ENCODE measurements at places on chromosomes 6 and 20.

DNA sequence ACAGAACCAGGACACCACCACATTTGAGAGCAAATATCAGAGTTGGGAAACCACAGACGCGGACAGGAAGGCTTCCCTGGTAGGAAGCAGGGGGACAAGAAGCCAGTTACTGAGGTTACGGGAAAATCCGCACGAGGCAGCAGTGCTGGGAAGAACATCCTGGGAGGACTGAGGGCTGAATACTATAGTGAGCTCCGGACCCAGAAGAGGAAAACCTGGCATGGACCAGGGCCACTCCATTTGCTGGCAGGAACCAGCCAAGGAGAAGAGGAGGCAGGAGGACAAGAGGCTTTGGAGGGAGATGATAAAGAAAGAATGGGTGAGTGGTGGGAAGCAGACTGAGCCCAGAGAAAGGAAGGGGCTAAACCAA is 6.1 kb upstream of the DSN1 start:
- no peak for ATAC-seq

DNA sequence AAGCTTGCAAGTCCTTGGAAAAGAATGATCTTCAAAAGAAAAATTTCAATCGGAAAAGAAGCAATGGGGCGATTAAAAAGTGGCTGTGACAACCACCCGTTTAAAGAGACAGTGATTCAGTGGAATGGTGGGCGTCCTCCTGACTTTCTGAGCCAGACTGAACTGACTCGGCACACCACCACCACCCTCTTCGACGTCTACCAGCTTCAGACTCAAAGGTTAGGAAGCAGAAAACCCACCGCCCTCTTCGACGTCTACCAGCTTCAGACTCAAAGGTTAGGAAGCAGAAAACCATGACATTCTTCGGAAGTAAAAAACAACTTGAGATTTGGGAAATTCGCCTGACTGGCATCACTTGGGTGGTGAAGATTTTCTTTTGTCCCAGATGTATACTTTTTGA is 28.3 kb upstream of the IRF4 start:
- ATAC-seq = no peak

- no peak for ATAC-seq
These were observed 34.3 kb downstream of the C6orf89 start for GRCh38 chr6:36920049-36920448.

DNA sequence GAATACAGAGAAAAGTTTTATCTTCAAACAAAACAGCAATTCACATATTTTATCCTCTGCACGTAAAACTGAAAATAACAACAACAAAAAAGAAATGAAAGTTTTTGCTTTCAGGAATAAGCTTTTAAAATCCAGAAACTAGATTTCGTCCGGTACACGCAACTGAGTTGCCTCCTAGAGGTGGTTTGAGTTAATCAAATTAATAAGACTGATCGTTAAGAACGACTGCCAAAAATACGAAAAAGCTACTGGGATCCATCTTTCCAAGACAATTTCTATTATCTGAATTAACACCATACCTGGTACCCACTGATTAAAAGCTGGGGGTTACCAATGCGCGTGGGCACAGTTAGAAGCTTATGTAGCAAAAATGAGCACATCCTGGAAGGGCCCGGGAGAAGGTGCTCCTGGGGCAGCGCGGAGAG is 669 bp downstream of the PDCD2 start:
- ATAC-seq = no peak

DNA sequence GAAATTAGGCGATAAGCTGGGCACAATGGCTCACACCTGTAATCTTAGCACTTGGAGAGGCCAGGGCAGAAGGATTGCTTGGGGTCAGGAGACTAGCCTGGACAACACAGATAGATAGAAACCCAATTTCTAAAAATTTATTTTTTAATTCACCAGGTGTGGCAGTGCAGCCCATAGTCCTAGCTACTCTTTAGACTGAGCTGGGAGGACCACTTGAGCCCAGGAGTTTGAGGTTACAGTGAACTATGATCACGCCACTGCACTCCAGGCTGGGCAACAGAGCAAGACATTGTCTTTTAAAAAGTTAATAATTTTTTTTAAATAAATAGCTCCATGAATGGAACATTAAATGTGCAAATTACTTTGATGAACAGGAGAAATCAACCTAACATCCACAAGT is 8.2 kb downstream of the ZNF318 start:
- ATAC-seq = no peak

- no peak for ATAC-seq
These were observed 123.2 kb upstream of the BMP5 start for GRCh38 chr6:55998576-55998975.

DNA sequence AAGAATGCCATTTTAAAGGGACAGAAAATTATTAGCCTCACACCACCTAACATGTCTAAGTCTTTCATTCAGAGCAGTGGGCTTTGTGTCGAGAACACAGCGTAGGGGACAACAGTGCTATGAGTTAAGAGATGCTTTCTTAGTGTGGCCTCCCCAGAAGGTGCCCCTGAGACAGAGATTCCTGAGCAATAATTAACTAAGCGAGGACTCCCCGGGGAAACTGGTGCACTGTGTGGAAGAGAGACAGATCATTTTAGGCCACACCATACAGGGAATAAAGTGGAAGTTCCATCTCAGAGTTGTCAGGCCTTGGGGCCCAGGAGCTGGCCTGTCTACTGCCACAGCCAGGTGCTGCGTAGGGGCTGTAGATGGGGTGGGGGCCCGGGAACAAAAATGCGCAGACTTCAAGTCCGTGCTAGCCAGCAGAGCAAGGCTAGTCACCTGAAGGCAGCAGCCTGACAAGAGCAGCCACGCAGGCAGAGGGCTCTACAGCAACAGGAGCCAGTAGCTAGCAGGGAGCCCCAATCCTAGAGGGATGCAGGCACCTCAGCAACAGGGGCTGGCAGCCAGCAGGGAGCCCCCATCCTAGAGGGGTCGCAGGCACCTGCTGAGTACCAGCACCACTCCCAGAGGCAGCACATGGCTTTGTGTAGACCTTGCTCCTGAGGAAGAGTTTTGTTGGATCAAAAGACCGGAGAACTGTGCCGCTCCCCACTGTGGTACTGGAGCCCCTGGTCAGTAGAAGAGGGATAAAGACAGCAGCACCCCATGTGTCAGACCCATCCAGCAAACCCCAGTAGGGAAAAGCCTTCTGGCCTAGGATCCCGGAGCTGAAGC is 63.0 kb upstream of the NXT1 start:
- ATAC-seq = no peak

DNA sequence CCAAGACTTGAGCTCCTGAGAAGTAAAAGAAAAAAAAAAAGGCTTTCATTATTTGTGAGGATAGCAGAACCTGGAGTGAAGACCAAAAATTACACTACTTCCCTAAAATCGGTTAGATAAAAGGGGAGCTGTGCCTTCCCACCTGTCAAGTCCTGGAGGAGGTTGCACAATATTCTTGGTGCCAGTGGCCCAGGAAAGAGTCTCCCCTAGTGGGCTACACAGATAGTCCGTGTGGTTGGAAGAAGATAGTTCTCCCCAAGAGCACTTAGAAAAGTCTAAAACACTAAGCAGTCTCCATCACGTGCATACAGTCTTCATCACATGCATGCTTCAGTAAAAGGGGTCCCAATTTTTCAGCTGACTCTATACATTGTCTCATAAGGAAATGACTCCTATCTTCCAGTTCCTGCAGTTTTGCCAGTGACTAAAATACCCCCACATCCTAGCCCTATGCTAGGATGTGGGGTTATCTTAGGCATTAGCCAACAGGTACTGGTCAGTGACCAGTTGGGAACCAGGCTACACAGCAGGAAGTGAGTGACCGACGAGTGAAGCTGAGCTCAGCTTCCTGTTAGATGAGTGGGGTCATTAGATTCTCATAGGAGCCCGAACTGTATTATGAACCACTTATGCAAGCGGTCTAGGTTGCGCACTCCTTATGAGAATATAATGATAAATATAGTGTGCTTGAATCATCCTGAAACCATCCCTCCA is 199.5 kb upstream of the FAM83B start:
- no peak for ATAC-seq

- ATAC-seq = no peak
These were observed 800 bp upstream of the DYNLT1 start for GRCh38 chr6:158645064-158646022.

DNA sequence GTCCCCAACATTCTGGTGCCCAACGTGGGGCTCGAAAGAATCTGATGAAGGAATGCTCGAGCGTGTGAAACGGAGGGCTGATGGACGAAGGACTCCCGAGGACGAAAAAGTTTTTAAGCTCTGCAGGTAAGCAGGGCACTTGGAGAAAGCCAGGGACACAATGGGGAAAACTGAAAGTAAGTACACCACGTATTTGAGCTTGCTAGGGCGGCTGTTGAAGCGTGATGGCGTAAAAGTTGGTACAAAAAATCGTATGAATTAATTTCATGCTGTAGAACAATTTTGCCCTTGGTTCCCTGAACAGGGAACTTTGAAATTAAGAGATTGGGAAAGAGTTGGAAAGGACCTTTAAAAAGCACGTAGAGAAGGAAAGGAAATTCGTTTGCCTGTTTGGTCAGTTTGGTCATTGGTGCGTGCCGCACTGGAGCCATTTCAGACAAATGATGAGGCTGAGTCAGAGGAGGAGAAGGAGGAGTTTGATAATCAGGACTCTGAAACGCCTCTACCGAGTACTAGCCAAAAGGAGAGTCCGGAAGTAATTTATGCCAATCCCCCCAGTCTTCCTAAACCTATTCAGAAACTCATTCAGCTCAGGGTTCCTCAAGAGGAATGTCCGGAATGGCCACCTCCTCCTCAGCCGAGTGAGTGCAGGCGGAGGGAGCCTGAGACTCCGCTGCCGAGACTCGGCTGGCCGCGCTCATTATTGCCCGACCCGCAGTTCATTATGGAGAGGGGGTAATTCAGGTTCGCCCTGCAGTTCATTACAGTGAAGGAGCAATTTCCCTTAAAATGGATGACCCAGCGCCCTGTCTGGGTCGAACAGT is 59.2 kb upstream of the PRSS16 start:
- ATAC-seq = peak; percentile 95

DNA sequence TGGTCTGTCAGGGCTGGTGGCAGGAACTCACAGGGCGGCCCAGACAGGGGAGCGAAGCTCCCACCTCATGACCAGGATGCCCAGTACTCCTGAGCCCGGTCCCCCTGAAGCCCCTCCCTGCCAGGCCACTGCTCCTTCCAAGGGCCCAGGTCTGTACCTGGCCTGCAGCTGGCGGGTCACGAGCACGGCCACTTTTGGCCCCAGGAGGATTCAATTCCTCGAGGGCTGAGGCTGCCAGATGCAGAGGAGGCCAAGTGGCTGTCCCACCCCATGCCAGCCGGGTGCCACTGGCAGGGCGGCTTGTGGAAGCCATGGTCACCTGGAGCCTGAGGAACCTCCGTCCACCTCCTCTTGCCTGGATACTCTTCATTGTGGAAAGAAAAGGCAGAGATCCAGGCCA is 17.4 kb downstream of the PMEPA1 start:
- ATAC-seq = no peak

DNA sequence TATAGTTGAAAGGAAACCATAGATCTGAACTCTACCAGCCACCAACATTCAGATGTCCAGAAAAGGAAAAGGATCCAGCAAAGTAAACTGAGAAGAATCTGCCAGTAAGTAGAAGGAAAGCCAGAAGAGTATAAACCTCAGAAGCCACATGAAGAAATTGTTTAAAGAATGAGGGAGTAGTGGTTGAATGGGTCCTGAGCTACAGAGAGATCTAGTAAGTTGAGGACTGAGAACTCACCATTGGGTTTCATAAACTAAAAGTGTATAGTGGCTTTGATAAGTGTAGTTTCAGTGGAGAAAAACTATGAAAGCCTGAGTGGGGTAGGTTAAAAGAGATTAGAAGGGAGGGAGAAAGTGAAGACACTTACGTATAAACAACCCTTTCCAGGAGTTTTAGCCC is 32.0 kb upstream of the SUMO4 start:
- ATAC-seq = no peak

GRCh38 chr20:16661756-16662155 is 68.1 kb upstream of the SNRPB2 start:
- no peak for ATAC-seq

- peak; percentile 92 for ATAC-seq
These were observed 207.1 kb downstream of the PREX1 start for GRCh38 chr20:48620507-48621375.

DNA sequence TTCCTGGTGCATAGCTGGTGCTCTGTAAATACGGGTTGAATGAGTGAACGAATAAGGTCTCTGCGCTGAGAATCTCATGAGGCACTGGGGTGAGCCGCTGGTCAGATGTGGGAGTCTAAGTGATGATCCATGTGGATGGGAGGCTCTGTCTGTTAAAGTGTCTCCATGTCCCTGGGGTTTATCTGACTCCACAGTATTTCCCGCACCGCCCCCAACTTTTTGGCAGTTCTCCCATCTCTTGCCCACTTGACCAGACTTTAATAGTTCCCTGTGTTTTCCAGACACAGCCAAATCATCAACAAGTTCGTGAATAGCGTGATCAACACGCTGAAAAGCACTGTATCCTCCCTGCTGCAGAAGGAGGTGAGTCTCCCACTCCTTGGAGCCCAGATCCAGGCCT is 9.9 kb downstream of the BPIFA2 start:
- no peak for ATAC-seq

- ATAC-seq = no peak
These were observed 67.3 kb upstream of the DDR1 start for GRCh38 chr6:30816791-30817739.

Data from SK-N-SH treated with all-trans-retinoic acid at 6 μM for 48 hours (cell line).